ENCODE measurements at places on chromosomes 2 and 18.

GRCh38 chr2:134558208-134558830, 160.5 kb downstream of the TMEM163 start:
- no peak for DNase-seq

DNA sequence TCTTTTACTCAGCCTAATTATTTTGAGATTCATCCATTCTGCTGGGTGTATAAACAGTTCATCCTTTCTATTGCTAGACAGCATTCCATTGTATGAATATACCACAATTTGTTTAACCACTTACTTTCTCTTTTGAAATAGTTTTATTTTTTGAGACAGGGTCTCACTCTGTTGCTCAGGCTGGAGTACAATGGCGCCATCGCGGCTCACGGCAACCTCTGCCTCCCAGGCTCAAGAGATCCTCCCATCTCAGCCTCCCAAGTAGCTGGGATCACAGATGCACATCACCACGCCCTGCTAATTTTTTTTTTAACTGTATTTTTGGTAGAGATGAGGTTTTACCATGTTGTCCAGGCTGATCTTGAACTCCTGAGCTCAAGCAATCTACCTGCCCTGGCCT, 54.5 kb downstream of the USP37 start:
- DNase-seq, result no peak

DNA sequence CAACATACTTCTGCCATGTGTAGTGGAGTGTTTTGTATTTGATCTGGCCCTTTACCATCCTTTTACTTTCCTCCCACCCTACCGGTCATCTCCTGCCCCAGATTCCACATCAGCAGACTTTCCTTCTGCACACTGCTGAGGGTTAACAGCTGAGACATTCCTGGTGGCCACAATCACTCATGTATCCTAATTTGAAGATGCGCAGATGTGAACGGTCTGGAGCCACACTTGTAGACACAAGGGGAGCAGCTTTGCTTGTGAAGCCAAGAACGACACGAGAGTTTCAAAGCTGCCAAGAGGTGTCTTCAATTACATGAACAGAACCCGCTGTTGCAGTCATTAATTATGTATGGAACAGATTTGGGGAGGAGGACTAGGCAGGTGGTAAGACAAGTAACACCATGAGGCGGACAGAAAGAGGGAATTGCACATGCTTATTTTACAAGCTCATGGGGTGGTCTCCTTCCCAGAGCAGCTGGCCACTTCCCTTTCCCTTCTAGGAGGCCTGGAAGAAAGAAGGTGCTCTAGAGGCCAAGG, 260.7 kb upstream of the KLHL29 start:
- no peak for DNase-seq

GRCh38 chr18:21853016-21853415, 112.4 kb downstream of the MIB1 start:
- DNase-seq, result no peak

GRCh38 chr18:79200546-79201268, 131.5 kb downstream of the ATP9B start:
- DNase-seq, result no peak

- no peak for DNase-seq
Measured at GRCh38 chr2:239674101-239674980, 273.5 kb upstream of the HDAC4 start.

DNA sequence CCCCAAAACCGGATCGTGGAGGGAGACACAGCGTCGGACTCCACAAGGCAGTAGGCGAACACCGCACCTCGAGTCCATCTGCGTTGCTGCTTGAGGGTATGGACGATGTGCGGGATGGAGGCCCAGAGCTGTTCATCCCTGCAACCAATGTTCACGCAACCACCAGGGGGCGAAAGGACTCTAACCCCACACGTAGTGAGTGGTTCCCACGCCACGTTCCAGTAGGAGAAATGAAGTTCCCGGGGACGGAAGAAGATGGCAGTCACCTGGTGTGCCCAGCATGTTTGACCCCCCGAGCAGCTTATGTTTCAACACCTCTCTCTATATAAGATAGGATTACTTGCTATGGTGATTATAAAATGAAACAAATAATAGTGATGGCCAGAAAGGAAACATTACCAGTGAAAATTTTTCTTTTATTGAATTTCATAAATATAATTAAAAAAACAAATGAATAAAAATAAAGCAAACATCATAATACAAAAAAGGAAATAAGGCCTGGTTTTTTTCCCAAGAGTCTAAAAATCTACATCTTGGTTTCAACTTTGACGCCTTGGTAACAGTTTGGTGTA, 184.3 kb downstream of the SH3BP4 start:
- DNase-seq, result peak; percentile 25

DNA sequence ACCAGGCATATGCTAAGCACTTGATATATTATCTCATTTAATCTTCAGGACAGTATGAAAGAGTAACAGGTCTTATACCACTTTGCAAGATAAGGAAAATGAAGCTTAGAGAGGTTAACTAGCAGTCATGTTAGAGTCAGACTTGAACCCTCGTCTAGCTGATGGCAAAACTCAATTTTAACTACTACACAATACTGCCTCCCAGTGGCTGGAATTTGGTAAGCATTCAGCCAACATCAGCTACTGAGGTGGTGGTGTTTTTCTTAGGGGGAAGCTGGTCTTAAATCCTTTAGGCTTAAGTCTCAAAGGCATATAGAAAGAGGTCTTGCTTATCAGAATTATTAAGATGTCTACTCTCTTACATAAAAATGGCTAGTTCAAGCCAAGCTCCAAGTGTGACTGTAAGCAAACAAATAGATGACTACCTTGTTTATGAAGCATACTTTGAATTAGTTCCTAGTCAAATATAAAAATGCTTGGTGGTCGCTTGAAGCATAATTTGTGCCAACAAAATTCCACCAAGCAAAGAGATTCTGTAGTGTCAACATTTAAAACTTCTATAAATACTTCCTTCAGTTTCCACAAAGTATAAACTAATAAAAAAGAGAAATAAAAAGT, 325.4 kb upstream of the FIGN start:
- DNase-seq, result no peak

DNA sequence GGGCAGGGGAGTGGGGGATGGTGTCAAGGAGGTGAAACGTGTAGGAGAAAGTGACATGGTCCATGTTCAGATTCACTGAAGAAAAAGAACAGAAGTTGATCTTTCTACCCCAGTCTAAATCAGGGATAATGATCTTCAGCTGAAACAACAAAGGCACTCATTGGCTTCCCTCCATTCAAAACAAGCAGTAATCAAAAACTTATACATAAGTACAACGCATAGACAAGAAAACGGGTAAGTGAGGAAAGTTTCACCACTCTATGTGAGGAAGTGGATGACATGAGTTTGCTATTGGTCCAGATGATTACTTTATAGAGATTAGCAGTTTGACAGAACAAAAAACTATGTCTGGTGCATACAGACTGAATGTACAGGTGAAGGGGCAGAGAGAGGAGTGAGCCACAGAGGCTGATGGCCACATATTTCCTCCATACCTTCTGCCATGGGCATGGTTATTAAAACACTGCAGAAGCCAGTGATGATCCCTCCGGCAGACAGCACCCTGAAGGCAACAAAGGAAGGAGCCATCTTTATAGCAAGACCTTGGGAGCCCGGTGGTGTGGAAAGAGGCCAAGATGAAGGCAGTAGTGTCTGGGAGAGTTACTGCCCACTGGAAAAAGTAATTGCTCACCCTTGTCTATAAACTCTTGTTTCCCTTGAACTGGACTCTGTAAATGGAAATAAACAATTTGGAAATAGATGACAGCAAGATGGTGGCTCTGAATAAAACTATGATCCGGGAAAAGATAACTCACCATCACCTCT, 57.7 kb downstream of the SLC25A12 start:
- no peak for DNase-seq

GRCh38 chr2:120914839-120915521, 179.3 kb downstream of the GLI2 start:
- no peak for DNase-seq

- peak; percentile 27 for DNase-seq
Measured at GRCh38 chr2:195318440-195319111, 338.4 kb upstream of the SLC39A10 start.

- DNase-seq, result no peak
Measured at GRCh38 chr18:68489013-68489792, 225.7 kb downstream of the TMX3 start.

DNA sequence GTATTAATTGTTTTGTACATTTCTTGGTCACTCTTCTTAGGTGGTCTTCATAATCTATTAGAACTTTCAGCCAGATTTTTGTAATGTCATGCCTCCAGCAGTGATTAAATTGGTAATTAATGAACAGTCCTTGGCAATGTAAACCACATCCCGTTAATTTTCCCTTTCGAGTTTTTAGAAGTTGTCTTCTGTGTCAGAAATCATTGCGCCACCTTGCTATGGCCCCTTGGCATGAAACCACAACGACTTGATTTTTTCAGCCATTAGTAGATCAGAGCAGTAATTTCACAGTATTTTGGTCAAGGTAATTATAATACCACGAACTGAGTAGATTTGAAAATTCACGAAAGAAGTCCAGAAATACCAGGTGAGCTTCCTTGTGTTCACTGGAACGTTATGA, 86.0 kb upstream of the OTX1 start:
- no peak for DNase-seq

GRCh38 chr2:223414646-223415045, 187.5 kb downstream of the SCG2 start:
- no peak for DNase-seq

DNA sequence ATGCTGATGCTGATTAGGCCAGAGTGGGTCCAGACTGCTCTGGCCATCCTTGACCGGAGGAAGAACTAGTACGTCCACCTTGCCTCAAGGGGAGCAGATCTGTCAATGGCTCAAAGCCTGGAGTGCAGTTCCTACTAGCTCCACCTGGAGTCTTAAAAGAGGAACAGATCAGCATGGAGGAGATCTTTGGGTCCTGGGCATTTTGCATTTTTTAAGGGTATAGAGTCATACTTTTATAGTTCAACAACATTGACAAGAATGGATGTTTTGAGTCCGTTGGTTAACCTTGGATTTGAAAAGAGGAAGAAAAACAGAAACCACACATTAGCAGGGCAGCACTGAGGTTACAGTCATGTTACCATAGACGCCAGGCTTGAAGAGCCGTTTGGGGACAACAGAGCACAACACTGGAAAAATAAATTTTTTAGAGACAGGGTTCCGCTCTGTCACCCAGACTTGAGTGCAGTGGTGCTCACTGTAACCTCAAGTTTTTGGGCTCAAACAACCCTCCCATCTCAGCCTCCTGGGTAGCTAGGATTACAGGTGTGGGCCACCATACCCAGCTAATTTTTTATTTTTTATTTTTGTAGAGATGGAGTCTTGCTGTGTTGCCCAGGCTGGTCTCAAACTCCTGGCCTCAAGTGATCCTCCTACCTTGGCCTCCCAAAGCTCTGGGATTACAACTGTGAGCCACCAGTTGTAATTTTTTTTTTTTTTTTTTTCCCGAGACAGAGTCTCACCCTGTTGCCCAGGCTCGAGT, 78.5 kb downstream of the PRKCE start:
- DNase-seq, result no peak

DNA sequence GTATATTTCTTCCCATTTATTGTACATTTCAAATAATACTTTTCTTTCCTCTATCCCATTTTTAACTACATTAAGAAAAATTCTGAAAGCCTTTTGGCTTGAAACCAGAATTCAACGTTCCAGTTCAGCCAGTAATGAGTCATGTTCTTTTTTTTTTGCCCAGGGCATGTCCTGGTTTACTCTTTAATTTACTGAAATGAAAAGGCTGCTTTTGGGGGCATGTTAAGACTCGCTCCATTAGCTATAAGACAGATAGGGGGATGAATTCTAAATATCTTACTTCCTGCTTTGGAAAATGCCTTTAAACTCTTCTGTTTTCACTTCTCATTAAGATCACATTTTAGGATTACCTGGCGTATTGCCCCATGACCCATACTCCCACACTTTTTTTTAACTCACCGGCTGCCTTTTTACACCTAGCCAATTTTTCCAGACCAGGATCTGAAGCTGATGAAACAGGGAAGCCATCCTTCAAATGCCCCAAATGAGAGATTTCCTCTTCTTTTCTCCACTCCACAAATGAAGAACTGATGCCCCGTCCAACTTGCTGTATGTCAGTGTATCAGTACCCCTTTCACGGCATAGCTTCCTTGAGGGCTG, 585 bp downstream of the ABCA12 start:
- no peak for DNase-seq

GRCh38 chr2:96895746-96896651, 26.1 kb upstream of the SEMA4C start:
- peak; percentile 69 for DNase-seq

DNA sequence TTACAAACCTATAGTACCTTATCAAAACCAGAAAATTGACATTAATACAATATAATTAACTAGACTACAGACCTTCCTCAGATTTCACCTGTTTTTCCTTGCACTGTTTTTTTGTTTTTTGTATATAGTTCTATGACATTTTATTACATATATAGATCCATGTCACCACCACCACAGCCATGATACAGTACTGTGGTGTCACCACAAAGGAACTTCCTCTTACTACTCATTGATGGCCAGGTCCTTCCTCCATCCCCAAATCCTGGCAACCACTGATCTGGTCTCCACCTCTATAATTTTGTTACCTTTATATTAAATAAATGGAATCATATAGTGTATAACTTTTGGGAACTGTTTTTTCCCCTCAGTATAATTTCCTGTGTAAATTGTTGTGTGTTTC, 19.4 kb upstream of the ATP6V1B1 start:
- DNase-seq, result no peak

DNA sequence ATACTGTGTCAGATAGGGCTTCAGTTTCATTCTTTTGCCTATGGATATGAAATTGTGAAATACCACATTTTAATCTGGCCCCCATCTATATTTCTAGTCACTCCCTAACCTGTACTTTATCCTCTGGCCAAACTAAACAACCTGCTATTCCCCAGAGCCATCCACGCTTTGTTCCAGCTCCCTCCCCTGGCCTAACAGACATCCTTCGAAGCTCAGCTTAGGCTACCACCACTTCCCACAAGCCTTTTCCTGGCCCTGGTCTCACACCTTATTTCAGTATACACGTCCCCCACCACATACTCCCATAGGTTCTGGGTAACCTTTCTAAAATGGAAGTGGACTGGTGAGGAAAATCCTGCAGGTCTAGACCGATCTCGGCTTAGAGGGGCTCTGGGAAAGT, 55.4 kb downstream of the MAP4K3 start:
- DNase-seq, result no peak

- DNase-seq, result no peak
Measured at GRCh38 chr2:157692768-157693167, 64.1 kb upstream of the ACVR1C start.
